ENCODE measurements at places on chromosomes 13 and 19.

DNA sequence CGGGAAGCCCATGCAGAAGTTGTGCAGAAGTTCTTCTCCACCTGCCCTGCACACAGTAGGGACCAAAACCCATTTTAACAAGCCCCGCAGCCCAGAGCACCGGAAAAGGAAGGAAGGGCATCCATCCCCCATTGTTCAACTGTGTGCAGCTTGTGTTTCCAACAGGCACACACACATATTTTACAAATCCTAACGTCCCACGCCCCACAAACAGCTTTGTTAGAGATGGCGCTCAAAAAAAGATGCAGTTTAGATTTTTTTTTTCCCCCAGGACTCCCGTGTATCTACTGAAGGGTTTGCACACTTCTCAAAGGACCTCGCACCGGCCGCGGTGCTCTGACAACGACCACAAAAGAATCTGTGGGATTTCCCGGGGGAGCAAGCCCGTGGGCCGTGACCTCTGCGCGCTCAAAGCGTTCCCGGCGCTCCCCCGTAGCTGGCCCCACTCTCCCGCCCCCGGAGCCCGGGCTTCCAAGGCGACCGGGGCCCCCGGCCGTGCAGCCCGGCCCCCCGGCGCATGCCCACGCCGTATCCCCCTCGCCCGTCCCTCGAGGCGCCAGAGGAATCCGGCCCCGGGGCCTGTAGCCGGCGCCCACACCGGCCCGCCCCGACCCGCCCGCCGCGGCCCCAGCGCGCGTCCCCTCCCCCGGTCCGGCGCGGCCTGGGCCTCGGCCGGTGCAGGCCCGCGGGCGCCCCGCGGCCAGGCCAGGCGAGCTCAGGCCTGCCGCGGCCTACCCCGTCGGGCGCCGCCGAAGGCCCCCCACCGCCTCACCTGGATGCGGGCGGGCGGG lies 523 bp downstream of the ELAVL1 start:
- peak; percentile 44 for DNase-seq

DNA sequence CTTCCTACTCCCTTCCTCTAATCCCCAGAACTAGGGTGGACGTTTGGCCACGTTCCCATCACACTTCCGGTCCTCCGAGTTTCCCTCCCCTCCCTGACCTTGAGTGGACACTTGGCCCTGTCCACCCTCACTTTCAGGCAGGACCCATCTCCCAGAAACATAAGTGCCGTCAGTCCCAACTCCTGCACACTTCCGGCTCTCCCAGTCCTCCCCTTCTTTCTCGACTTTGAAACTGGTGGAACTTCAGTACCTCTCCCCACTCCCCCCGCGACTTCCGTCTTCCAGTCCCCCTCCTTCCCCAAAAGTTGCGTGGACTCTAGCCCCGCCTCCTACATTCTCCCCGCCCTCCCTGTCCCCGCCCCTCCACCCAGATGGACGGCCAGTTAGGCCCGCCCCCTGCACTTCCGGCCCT lies 278 bp upstream of the ZNF274 start:
- peak; percentile 92 for DNase-seq

DNA sequence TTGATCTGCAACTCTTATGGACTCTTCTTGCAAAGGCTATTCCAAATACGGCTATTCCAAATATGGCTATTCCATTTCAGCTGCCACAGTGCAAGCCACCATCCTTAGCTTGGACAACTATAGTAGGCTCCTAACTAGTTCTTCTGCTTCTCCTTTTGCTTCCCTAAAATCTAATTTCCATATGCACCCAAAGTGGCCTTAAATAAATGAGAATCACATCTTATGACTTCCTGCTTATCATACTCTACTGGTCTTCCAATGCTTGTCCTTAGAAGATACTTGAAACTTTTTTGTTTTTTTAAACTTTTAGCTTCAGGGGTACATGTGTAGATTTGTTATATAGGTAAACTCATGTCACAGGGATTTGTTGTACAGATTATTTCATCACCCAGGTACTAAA lies 4.9 kb downstream of the UCHL3 start:
- DNase-seq: no peak

DNA sequence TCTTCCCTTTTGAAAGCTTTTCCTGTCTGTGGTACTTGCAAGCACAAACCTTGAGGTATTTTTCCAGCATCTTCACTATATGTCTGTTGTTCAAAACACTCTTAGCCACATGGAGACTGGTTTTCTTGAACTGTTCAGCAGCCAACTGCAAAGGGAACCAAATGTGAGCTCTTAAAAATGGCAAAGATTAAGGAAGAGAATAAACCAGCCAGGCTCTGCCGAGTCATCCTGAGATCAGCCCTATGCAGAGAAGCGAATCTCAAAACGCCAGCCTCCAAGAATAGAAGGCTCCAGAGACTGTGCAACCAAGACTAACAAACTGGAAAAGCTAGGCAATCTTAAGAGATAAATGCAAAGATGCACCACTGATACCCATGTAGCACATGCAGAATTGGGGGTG lies 20.7 kb downstream of the AKAP8 start:
- no peak for DNase-seq

DNA sequence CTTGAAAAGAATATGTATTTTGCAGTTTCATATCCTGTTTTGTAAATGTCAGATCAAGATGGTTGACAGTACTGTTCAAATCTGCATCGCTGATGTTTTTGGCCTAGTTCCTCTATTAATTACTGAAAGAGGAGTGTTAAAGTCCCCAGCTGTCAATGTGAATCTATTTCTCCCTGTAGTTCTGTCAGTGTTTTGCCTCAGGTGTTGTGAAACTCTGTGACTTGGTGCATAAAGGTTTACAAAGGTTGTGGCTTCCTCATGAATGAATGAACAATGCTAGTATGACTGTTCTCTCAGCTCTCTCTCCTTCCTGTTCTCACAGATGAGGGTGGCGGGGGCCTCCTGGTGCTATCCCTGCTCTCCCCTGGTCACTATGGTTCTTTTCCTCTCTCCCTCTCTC lies 142.4 kb downstream of the MYCBP2 start:
- peak; percentile 67 for DNase-seq

DNA sequence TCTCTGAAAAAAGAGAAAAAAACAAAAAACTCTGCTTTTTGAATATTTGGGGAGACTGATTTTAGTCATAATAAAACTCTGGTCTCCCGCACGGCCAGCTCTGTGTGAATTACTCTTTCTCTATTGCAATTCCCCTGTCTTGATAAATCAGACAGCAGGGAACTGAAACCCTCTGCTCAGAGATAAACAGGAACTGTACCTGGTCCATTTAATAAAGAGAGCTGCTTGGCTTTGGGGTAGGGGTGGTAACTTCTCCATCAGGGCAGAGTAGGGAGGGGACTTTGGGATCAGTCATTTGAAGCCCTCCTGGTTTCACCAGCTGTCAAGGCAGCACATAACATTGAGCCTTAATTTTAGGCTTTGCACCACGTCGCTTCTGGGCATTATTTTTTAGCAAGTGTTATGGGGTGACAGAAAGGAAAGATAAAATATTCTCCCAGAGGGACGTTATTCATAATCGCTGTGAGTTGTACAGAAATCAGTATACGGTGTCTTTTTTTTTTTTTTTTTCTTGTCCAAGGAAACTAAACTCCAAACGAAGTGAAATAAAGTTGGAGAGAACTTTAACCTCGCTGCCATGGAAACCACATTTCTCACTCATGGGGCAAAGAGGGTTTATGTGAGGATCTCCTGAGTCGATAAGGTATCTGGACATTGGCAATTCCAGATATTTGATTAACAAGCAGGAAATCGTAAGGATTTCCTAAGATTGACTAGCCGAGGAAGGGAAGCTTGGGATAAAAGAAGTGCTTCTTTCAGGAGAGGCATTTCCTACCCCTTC lies 99.0 kb upstream of the MRI1 start:
- peak; percentile 59 for DNase-seq

DNA sequence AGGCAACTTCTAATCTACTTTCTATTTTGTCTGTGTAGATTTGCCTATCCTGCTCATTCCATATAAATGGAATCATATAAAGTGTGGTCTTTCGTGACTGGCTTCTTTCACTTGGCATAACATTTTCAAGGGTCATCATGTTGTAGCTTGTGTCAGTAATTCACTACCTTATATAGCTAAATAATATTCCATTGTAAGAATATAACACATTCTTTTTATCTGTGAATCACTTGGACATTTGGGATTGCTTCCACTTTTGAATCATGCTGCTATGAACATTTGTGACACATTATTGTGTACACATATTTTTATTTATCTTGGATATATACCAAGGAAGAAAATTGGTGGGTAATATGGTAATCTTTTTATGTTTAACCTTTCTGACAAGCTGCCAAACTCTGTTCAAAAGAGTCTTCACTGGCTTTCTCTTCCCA lies 89.0 kb upstream of the CSNK1A1L start:
- no peak for DNase-seq

DNA sequence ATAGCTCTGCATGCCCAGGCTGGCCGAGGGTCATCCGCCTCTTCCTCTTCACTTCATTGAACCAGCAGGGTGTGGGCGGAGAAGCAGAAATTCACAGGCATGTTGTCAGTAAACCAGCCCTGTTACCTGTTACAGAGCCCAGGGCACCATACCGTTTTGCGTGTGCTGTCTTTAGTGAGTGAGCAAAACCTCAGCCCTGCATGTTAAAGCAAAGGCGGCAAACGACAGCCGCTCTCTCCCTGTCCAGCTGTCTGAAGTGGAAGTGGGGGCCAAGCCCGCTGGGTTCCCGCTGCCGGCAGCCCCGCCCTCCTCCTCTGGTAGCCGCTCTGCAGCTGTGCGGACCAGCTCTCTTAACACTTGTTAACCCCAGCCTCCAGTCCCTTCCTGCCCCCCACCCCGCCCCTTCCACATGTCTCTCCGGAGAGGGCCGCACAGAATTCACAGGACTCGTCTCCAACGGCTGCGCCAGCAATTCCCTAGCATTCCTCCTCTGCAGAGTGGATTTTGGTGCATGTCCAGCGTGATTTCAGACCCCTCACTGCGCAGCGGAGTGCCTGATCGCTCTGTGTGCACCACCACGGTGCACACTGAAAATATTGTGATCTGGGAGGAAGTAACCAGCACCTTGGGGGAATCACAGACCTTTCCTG lies 12.7 kb downstream of the KLHL26 start:
- no peak for DNase-seq

DNA sequence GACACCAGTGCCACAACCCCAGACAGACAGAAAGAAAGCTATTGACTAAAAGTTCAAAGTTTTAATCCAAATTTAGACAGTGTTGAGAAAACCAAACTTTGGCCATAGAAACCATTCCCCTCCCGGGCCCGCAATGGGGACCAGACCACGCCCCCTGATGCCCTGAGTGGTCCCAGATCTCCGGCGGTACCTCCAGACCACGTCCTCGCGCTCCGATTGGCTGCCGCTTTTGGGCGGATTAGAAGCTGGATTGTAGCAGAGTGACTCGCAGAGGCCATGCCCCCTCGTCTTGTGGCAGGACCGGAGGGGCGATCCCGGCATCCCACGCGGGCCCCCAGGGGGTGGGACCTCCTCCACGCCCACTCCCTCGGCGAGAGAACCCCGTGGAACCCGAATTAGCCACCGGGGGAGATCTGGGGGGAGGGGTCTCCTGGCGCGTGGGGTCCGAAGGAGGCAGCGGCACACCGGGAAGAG lies 797 bp upstream of the HSD17B14 start:
- peak; percentile 90 for DNase-seq

GRCh38 chr19:14418856-14419105 lies 360 bp downstream of the DDX39A start:
- peak; percentile 85 for DNase-seq

DNA sequence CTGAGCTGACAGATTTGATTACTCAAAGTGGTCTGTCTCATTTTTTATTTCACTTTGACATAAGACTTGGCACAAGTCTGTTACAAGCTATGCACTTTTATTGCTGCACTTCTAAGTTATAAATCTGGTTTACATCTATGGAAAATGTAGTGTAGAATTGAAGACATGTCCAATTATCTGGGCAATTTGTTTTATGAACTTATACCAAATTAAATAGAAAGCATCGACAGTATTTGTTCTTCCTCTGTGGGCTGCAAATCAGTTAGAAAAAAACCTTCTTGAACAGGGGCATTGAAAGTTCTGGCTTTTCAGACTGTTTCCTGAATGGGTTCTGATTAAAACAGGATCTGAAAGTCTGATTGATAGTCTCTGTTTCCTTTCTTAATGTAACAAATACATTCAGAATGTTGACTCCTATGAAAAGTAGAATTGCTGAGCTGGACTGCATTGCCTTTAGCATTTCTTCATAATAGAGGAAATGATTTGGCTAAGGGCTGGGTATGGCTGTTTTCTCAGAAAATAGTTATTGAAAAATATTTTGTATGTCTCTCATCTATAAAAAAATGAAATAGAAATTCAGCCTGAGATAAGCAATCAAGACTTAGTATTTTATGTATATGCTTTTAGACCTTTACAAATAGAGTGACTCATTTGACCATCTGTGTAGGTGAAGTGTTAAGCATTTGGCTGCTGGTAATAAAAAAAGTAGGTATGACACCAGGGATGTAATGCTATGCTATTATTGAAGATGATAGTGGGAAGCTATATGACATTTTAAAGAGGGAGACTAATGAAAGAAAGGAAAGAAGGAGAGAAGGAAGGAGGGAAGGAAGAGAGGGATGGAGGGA lies 210.9 kb upstream of the SPRY2 start:
- no peak for DNase-seq

DNA sequence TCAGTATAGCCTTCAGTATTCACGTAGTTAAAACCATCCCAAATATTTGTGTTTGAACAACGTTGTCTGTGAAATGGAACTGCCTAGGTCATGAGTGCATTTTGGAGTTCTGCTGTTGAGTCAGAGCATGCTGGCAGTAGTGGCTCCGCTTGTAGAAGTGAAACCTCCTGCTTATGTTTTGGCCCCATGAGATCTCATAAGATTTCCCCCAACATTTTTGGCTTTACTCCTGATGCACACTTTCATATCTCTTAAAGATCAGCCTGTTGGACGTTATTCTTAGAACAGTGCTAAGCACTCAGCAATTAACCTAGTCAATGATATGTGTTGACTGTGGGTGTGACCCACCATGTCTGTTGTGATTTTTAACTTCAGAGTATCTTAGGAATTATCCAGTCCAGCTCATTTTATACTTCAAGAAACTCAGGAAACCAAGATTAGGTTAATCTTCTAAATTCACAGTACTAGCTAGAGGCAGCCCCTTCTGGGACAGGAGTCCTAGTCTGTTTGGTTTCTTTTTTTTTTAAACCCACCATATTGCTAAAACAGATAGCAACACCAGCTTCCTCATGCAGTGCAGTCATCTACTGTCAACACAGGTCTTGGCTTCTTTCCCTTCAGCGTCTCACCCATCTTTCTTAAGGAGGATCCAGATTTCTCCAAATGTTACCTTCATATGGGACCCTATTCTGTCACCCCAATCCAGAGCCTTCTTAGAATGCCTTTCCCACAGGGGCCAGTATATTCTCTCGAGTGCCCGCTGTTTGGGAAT lies 26.2 kb downstream of the RAP2A start:
- peak; percentile 1 for DNase-seq
